ENCODE measurements at places on chromosomes 6 and 20.

- DNase-seq, result no peak
Measured at GRCh38 chr20:50758469-50758868, 27.1 kb downstream of the PARD6B start.

DNA sequence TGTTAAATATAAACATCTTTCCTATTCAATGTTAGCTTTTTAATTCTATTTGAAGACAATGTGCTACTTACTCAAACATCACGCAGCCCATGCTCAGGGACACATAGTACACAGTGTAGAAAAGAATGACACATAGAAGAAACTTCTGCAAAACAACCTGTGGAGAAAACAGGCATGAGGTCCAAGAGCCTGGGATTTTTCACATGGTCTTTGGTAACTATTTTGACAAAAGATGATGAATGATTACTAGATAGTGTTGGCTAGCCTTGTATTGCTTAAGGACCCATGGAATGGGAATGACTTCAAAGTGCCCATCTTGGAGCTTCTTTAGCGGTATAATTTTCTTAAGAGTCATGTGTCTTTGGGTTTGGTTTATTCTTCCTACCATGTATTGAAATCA, 15.4 kb downstream of the TMEM244 start:
- no peak for DNase-seq

DNA sequence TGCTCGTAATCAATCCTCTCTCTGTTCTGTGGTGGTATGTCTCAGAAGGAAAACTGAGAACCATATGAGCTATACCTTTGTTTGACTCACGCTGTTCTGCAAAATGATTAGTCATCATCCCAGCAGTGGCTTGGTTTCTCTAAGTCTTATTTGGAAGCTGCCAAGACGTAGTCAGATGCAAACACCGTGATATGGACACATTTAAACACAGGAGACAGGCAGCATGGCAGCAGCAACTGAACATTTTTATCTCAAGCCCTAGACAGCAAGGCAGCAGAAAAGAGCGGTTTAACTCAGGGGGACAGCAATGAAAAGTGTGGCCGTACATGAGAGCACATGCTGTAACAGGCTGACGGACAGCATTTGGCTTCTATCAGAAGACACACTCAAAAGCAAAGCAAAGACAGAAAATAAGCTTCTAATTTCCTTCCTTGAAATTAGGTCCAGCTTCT, 1295.1 kb downstream of the EPHA7 start:
- DNase-seq, result no peak

GRCh38 chr20:15654208-15654649, 919.0 kb downstream of the KIF16B start:
- no peak for DNase-seq

DNA sequence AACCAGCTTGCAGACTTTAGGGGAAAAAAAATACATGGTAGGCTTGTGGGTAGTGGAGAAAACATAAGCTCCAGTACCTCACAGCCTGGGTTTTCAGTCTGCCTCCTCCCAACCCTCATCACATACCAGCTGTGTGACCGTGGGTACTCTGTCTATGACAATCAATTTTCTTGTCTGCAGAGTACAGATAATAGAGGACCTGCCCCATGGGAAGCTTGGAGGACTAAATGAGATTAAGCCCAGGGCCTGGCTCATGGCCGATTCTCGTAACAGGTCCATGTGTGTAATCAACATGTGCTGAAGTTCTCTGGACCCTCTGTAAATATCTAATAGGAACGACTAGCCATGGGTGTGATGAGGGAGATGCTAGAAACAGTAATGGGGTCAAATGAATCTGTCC, 34.0 kb downstream of the NT5E start:
- DNase-seq, result no peak

- peak; percentile 58 for DNase-seq
Measured at GRCh38 chr6:31559958-31560696, 12.0 kb upstream of the LTA start.

DNA sequence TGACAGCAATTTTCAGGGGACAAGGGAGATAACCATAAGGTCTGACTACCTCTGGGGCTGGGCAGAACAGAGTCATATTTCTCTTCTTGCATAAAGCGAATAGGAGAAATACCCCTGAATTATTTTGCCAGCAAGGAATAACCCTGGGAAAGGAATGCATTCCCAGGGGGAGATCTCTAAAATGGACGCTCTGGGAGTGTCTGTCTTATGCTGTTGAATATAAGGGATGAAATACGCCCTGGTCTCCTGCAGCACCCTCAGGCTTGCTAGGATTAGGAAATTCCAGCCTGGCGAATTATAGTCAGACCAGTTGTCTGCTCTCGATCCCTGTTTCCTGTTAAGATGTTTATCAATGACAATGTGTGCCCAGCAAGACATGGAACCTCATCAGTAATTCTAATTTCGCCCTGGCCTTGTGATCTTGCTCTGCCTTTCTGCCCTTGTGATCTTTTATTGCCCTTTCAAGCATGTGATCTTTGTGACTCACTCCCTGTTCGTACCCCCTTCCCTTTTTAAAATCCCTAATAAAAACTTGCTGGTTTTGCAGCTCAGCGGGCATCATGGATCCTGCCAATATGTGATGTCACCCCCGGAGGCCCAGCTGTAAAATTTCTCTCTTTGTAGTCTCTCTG, 221.6 kb upstream of the HS3ST5 start:
- no peak for DNase-seq

- no peak for DNase-seq
Measured at GRCh38 chr6:62150048-62150663, 135.9 kb downstream of the KHDRBS2 start.

DNA sequence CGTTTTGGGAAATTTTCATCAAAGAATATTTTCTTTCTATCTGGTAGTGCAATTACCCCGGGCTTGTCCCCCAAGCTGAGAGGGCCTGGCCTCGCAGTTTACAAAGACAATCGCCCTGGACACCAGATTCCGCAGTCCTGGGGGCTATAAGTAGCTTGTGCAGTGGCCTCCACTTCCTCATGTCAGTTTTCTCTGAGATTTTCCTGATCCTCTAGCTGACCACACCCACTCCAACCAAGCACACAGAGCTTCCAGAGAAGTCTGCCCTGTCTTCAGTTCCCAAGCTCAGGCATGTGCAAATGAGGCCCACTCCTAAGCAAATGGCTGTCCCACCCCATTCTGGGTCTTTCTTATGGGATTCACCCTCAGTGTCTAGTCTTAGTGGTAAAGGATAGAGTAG, 245.3 kb downstream of the MAFB start:
- no peak for DNase-seq

DNA sequence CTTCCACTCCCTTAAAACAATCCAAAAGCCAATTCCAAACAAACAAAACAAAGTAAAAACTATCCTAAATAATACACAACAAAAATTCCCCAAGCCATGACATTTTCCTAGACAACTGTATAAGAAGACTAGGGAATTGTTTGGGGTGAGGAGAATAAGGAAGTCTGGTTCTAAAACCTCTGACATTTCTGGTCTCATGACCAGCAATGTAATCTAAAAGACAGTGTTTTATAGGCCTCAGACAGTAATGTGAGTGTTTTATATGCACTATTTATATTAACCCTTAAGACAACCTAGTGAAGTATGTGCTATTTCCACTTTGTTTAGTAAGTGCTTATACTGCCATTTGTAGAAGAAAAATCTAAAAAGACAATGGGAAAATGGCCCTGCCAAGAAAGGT, 13.0 kb upstream of the RCAN2 start:
- no peak for DNase-seq

DNA sequence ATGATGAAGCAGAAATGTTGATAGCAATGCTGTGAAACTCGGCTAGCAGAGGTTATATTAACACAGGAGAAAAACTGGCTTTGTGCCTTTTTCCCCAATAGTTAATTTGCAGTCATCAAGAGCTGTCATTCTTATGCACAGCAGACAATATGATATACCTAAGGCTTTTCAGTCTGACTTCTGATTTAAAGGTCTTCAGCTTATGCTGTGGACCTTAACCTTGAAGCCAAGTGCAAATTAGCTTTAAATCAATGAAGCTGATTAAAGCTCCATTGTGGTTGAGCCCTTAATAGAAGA, 171.6 kb upstream of the ID4 start:
- DNase-seq, result no peak

GRCh38 chr6:67888886-67889681, 746.0 kb upstream of the ADGRB3 start:
- no peak for DNase-seq

- DNase-seq, result no peak
Measured at GRCh38 chr6:11535801-11536230, 1.7 kb upstream of the TMEM170B start.

GRCh38 chr20:29314294-29314693, 1943.2 kb upstream of the DEFB115 start:
- DNase-seq, result no peak

DNA sequence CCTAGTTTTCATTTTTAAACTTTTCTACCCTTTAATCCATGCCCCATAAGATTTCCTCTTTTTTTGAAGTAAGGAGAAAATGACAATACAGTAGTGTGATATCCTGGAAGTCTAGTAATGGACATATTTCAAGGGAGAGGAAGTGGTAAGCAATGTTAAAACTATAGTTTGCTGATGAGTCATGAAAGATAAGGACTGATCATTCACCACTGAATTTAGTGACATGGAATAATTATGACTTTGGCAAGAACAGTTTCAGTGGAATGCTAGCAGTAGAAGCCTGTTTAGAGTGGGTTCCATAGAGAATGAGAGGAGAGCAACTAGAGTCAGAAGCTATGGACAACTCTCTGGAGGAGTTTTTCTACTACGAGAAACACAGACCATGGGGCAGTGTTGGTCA, 24.9 kb upstream of the SLC2A12 start:
- no peak for DNase-seq

- DNase-seq, result no peak
Measured at GRCh38 chr6:44559486-44560270, 172.2 kb downstream of the CDC5L start.

DNA sequence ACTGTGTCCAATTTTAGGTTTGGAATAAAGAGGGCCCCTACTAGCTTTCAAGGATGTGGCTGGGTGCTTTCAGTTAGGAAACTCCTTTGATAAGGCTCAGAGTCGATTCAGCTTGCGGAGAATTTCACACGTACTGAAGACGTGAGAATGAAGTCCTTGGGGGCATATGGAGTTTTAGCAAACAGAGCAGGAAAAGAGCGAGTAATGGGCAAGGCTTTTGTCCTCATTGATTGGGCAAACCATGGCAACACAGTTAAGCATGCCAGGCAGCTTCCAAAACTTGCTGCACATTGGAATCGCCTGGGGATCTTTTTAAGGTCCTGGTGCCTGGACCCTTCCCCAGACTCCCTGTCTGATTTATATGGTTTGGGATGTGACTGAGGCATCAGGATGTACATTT, 29.2 kb downstream of the ISM1 start:
- no peak for DNase-seq

GRCh38 chr6:161422710-161423680, 149.1 kb upstream of the AGPAT4 start:
- DNase-seq, result no peak

- DNase-seq, result peak; percentile 52
Measured at GRCh38 chr6:167676000-167676665, 150.6 kb upstream of the AFDN start.

DNA sequence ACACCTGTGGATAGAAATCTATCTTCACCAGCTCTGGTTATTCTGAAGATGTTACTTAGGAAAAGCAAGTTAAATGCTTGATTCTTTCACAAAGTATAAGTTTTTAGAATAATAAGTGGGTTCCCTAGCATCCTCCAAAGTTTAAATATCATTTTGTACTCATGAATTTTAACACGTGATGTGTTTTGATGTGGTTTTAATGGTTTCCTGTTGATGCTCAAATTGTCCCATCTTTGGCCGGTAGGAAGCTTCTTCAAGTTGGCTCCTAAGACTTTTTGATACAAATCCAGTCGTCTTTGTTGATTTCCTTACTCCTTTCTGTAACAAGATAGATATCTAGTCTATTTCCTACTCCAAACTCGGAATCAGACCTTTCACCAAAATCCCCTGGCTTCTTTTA, 94.5 kb upstream of the STXBP5 start:
- no peak for DNase-seq

- DNase-seq, result no peak
Measured at GRCh38 chr6:156976216-156977127, 199.3 kb downstream of the ARID1B start.

GRCh38 chr20:44394452-44394701, 38.9 kb downstream of the HNF4A start:
- DNase-seq, result no peak

- DNase-seq, result no peak
Measured at GRCh38 chr6:163489584-163489983, 75.1 kb downstream of the QKI start.

DNA sequence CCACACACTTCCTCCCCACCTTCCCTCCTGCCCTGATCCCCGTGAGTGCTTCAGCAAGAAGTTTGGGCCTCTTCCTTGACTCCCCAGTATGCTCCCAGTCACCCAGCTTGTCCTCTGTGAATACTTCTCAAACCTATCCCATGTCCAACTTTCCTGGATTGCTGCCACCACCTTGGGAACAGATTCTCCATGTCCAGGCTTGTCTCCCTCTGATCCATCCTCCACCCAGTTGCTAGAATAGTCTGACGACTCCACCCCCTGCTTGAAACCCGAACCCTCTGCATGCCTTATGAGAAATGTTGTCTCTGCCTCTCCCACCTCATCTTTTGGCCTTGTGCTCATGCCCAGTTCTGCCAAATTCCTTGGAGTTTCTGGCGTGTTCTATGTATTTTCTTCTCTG, 108.0 kb downstream of the PPP1R14C start:
- DNase-seq, result no peak

DNA sequence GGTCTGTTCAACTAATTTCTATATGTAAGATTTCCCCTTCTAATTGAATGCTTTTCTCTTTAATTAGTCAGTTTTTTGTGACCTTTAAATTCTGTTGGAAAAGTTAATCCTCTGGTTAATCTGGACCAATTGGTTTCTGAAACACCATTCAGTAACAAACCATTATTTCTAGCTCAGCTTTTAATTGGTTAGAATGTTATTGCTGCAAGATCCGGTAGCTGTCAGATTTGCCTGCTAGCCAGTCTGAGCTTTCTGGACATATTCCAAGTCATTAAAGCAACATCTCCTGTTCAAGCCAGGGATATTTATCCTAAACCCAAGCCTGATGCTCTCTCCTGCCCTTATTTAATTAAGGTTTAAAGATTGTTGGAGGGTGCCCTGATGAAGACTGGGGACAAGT, 55.1 kb upstream of the FBXL4 start:
- DNase-seq, result no peak

DNA sequence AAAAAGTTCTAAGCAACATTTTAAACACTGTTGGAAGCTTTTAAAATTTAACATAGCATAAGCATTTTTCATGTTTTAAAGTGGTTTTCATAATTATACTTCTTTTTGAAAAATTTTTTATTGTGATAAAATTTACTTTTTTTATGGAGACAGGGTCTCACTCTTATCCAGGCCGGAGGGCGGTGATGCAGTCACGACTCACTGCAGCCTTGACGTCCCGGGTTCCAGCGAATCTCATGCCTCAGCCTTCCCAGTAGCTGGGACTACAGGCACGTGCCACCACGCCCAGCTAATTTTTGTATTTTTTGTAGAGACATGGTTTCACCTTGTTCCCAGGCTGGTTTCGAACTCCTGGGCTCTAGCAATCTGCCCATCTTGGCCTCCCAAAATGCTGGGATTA, 46.1 kb upstream of the TULP4 start:
- DNase-seq, result no peak

GRCh38 chr6:100447081-100447899, 17.4 kb downstream of the SIM1 start:
- DNase-seq, result no peak

All from ovary (tissue), 10 donors.